Ammon's horn (tissue), 1 donor: ENCODE measurements at places on chromosomes 1 and 21.

GRCh38 chr1:48794816-48795215 is 18.1 kb upstream of the BEND5 start:
- no peak for DNase-seq

GRCh38 chr1:118113261-118113660 is 71.8 kb downstream of the SPAG17 start:
- no peak for DNase-seq

DNA sequence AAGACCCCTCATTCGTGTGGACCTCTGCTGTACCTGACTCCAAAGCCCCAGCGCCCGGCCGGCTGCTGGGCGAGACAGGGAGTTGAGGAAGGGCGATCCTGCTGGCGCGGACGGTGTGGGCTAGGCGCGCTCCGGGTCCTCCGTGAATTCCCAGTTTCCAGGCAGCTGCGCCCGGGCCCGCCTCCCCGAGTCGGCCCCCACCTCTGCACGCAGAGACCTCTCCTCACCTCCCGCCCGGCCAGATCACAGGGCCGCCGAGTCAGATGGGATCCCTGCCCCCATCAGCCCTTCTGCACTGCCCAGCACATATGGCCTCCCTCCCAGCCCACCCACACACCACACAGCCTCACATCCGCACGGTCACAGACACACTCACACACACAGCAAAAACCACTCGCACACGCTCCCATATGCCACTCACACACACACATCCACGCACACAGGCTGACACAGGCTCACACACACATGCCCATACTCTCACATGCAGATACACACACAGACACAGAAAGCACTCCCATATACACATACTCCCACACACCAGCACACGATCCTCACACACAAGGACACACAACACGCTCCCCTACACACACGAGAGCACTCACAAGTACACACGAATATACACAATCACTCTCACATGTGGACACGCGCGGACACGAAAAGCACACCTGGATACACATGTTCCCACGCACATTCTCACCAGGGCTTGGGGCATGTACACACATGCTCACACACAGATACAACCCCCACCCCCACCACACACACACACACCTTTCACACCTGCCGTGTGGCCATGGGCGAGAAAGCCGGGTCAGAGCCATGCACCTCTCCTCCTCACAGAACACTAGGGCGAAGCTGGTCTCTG is 7.2 kb upstream of the GUCA2B start:
- DNase-seq, result no peak

GRCh38 chr1:1781526-1781903 is 3.2 kb upstream of the NADK start:
- DNase-seq, result no peak

- no peak for DNase-seq
Measured at GRCh38 chr1:185480545-185480944, 163.5 kb upstream of the IVNS1ABP start.

DNA sequence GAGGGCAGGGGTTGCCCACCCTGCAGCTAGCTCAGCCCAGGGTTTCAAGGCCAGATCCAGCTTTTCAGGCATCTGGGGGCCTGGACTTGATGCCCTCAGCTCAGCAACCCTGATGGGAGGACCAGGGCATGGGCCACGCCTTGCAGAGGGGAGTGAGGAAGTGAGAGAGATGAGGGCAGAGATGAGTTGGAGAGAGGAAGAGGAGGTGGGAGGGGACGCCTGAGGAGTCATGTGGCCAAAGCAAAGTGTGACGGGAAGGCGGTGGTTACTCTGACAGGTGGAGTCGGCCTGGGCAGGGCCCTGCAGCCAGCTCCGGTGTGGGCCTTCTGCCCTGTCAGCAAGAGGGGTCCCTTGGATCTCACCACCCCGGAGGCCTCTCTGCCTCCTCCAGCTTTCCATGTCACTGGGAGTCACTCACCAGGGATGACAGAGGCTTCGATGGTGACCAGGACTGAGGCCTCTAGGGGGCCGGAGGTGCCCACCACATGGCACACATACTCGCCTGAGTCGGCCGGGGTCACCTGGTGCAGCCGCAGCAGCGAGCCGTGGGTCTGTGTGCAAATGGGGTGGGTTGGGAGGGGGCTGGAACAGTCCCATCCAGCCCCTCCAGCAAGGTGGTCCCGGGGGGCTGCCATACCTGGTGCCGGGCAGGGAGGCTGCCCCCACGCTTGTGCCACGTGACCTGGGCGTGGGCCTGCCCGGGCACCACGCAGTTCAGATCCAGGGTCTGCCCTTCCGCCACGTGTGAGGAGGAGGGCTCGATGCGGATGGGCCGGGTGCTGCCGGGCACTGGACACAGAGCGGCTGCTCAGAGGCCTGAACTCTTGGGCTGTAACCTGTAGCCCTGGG is 40.4 kb downstream of the LDLRAD2 start:
- DNase-seq, result no peak

DNA sequence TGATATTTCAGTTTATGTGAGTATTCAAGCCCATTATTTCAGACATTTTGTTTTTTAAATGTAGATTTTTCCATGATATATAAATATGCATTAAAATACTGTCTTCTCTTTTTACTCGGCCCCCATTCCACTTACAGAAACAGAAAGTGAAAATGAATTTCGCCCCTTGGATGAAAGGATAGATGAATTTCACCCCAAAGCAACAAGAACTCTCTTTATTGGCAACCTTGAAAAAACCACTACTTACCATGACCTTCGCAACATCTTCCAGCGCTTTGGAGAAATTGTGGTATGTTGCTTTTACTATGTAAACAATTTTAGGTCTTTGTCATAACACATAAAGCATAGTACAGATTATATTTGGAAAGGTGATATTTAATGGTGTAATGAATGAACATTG is 59.9 kb downstream of the ZBTB17 start:
- no peak for DNase-seq

- no peak for DNase-seq
Measured at GRCh38 chr1:57089855-57090254, 124.0 kb upstream of the C8B start.

GRCh38 chr1:201487742-201488141 is 18.8 kb upstream of the PHLDA3 start:
- DNase-seq, result no peak

DNA sequence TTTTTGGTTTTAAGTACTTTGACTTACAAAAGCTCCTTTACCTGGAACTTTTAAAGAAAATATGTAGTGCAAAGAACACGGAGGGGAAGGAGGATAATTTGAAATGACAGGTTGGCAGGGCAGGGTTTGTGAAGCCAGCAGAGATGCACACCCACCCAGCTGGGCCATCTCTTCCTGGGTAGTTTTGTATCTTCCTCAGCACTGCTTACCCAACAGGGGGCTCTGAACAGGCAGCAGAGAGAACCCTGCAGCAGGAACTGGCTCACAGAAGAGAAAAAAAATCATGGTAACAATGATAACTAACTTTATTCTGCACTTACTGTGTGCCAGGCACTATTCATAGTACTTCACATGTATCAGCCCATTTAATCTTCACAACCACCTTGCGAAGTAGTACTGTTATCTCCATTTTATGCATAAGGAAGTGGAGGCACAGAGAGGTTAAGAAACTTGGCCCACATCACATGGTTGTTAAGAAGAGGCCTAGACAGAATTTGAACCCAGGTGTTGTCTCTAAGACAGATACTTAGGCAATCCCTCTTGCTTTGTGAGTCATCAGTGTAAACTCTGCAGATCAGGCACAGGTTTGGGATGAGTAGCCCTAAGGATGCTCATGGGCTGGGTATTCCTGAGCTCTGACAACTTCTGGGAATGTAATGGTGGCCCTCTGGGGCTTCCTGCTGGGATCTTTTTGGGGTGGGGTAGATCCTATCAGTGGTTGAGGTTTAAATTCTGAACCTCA is 60.8 kb downstream of the ELK4 start:
- no peak for DNase-seq

DNA sequence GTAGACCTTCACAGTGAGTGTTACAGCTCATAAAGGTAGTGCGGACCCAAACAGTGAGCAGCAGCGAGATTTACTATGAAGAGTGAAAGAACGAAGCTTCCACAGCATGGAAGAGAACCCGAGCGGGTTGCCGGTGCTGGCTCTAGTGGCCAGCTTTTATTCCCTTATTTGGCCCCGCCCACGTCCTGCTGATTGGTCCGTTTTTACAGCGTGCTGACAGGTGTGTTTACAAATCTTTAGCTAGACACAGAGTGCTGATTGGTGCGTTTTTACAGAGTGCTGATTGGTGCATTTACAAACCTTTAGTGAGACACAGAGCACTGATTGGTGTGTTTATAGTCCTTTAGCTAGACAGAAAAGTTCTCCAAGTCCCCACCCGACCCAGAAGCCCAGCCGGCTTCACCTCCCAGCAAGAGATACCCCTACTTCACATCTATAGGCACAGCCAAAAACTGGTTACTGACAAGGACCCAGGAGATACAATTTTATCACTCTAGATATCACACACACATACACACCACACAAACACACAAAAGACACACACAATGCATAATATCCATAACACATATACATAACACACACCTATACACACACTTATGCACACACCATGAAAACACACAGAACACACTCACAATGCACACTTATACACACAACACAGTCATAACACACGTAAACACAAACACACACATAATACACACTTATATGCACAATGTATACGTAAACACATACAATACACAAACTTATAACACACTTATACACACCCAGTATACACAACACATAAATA is 68.5 kb downstream of the MAP3K21 start:
- DNase-seq, result no peak

GRCh38 chr1:236280438-236281197 is 1.1 kb downstream of the ERO1B start:
- peak; percentile 17 for DNase-seq

DNA sequence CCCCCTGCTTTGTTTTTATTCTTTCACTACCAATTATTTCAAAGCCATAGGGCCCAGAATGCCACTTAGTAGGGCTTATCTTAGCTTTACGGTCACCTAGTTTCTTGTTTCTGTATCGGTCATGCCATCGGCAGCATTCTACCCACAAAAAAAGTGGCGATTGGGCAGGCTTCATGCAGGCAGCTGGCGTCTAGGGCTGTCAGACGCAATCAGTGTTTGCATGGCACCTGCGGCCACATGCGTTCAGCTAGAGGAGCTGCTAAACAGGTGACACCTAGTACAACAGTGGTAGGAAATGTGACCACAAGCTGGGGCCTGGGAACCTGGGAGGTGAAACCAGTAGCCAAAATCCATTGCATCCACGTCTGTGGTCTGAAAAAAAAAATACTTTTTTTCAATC is 262.7 kb downstream of the PBX1 start:
- no peak for DNase-seq

GRCh38 chr1:41416552-41417334 is 55.5 kb downstream of the FOXO6 start:
- peak; percentile 80 for DNase-seq
